NCI-H82 (cell line): ENCODE measurements at places on chromosomes 6 and 20.

- DNase-seq = peak; percentile 56
Observed at GRCh38 chr6:157228426-157229131, 94.7 kb downstream of the TMEM242 start.

DNA sequence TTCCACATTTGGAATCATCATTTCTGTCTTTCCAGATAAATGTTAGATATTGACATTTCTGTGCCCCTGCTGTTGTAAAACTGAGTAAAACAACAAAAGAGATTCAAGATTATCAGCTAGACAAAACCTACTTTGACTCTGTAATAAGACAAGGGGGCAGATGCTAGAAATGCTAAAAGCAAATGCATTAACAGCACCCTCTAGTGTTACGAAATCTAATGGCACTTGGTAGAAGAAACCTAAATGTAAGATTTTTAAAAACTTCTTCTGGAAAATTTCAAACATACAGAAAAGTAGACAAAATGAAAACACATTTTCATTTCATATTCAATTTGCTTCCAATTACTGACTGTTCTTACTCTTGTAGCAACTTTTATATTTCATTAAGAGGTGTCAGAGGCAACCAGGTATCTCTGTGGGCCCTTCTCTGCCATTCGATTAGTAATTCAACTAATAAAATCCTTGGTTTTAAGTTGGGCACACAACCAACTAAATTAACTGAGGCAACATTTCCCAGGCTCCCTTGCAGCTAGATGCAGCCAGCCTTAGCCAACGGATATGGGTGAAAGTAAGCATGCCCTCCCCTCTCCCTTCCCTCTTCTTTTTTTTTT, 45.0 kb downstream of the SLC23A2 start:
- peak; percentile 89 for DNase-seq

- no peak for DNase-seq
Observed at GRCh38 chr6:53154794-53155193, 6.2 kb upstream of the GCM1 start.

DNA sequence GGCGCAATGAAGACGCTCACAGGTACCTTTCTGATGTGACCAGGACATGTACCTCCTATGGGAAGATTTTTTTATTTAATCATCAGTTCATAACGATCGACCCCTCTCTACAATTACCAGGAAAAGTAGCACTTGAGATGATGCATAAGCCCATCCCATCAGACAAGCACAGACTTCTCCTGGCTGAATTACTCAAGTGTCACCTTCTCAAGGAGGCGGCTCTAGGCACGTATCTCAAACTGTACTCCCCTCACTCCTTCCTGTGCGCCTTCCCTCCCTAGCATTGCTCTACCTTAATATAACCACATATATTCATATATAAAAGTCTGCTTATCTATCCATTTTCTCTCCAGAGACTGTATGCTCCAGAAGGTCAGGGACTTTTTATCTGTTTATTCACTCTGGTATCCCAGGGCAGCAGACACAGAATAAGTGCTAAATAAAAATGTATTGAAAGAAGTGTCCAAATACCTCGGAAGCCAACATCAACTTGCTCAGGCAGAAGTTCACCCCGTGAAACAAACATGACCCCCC, 71.5 kb downstream of the CNKSR3 start:
- DNase-seq = no peak

DNA sequence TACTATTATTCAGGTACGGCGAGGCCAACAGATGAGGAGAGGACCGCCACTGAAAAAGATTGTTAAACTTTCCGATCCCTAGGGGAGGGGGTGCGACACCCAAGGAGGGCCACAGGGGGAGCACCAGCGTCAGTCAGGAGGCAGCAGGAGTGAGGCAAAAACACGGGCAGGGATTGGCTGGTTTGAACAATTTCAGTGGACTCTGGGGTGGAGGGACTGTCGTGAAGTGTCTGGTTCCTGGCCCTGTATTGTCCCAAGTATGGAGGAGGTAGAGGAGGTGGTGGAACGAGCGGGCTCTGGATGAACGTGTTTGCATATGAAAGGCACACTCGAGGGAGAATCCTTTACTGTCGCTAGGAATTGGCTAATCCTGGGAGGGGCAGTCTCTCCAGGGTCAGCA, 32.5 kb upstream of the MCUR1 start:
- peak; percentile 32 for DNase-seq

DNA sequence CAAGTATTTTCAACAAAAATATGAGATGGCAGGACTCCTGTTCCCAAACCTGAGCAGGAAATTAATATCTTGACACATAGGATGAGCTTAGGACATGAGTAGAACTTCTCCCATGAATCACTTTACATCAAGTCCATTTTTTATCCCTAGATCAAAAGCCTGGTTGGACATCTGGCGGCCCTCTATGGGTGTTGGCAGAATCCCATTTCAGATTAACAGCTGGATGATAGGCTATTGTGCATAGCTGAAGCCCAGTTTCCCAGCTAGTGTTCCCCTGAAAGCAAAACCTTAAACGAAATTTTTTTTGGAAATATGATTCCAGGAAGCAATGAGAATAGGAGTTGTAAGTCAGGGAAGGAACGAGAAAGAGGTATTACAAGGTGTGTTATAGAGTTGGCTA, 449.4 kb upstream of the CHD6 start:
- peak; percentile 30 for DNase-seq

GRCh38 chr6:18025596-18025995, 38.2 kb upstream of the KIF13A start:
- DNase-seq = no peak
